Subcutaneous preadipocyte (primary cell): ENCODE measurements at places on chromosomes 16 and 17. TPM values are rescaled to one million over a fixed set of nuclear protein-coding genes. Genes with fewer than 3 reads are reported as not detected.

SLC25A11 gene
- total RNA-seq, result 50.0 and 50.2 TPM in 2 replicates

CPNE7 gene
- 12.1 and 29.9 TPM in 2 replicates for total RNA-seq

SPAG7 gene
- total RNA-seq, result 30.1 and 37.5 TPM in 2 replicates

RUNDC3A gene
- under 0.01 TPM in 1 of 2 replicates, not detected in the other for total RNA-seq

CHST5 gene
- 0.20 and 0.73 TPM in 2 replicates for total RNA-seq

KRT31 gene
- not detected in 2 replicates for total RNA-seq

KRTAP17-1 gene
- total RNA-seq, result not detected in 2 replicates

COX6A2 gene
- total RNA-seq, result not detected in 2 replicates

SLC52A1 gene
- under 0.01 TPM in 1 of 2 replicates, not detected in the other for total RNA-seq

TNFRSF12A gene
- 85.6 and 172 TPM in 2 replicates for total RNA-seq

TP53 gene
- 30.9 and 46.9 TPM in 2 replicates for total RNA-seq

MGAT5B gene
- 0.20 and 0.37 TPM in 2 replicates for total RNA-seq

CLDN6 gene
- not detected in 2 replicates for total RNA-seq

C16orf89 gene
- not detected in 2 replicates for total RNA-seq

SLC9A5 gene
- total RNA-seq, result 1.1 and 2.5 TPM in 2 replicates
